ENCODE measurements at places on chromosomes 1 and 21.
A peak's percentile ranks its signal among the peaks of the same experiment; 100 is the strongest.

DNA sequence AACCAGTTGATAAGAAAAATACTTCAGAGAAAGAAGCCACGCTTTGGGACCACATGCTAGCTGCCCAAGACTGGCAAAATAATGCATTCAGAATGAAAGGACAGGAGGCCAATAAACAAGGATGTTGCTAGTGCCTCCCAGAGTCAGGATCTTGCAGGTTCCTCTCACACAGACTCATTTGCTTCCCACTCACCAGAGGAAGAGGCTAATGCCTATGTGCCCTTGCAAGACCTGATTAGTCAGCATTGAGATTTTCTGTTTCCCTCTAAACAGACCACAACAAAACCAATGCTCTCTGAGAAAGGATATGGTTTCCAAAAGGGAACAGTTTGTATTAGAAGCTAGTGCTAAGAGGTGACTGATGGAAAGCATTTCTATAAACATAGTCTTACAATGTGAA lies 85.7 kb downstream of the NRDC start:
- no peak for DNase-seq

DNA sequence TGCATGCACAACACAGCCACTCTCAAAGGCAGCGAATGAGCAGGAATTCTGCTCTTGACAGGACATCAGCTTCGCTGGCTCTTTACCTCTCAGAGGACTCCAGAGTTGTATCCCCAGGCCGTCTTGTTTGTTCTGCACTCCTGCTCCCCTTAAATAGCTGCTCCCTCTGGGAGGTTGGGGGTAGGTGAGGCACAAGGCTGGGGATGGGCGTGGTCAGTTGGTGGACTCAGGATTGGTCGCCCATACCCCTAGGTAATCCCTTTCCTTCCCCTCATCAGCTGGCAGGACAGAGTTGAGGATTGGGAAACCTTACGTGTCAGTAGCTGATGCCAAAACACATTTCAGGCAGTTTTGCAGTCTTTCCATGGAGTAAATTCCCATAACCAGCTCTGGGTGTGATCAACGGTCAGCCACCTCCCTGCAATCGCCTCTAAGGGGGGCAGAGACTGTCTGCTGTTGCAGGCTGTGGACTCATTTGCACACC lies at the start of gene PLA2G2A:
PLA2G2A (minus strand) TSS at position 125 of the 484 bp plus-strand sequence. CDS start 845 bp downstream, outside the sequence.
- DNase-seq, result no peak

DNA sequence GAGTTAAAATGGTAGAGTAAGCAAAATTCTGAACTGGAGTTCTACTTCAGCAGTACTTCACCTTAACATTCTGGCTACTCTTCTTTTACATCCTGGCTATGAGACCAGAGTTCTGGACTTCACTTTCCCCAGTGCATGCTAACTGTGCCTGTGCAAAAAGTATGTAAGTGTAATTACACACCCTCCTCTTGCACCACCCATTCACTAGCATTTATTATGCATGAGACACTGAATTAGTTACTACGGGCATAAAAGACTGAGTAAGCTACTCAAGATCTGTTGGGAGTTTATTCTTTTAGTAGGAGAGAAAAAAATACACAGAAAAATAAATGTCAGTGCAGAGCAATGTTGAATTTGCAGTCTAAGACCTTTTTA lies 87.2 kb downstream of the GIPC2 start:
- DNase-seq, result no peak

DNA sequence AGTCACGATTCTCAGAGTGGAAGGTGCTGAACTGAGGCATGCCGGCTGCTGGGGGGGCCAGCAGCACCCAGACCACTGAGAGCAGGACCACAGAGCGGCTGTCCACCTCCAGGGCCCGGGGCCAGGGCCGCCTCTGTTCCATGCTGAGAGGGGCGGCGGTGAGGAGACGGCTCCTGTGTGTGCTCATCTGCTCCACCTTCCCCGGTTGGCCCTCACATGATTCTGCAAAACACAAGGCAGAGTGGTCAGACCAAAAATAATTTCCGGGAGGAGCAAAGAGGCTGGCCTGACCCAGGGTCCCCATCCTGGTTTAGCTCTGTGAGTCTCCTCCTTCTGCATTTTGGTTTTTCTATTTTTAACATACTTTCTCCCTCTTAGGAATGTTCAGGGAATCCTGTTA lies 26.4 kb downstream of the PLXNA2 start:
- DNase-seq, result no peak

GRCh38 chr21:44524414-44525371 lies 15.3 kb downstream of the KRTAP10-1 start:
- DNase-seq, result no peak

- no peak for DNase-seq
Measured at GRCh38 chr1:208476846-208477170, 232.6 kb upstream of the PLXNA2 start.

GRCh38 chr1:221087919-221088318 lies 208.7 kb downstream of the HLX start:
- DNase-seq, result no peak

DNA sequence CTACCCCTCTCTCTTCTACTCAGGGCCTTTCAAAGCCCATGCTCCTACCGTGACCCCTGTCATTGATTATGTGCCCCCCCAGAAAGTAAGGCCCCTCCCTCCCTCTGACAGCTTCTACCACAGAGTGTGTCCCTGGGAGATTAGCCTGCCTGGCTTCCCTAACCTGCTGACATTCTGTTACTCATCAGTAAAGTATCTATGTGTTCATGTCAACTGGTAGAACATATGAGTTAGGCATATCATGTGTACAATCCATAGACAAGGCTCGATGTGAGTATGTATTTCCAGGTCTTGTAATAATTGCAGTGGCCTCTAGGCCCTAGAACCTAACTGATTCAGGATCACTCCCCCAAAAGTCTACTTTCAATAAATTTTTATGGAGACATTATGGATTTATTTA lies 120.0 kb downstream of the GIPC2 start:
- DNase-seq, result no peak

DNA sequence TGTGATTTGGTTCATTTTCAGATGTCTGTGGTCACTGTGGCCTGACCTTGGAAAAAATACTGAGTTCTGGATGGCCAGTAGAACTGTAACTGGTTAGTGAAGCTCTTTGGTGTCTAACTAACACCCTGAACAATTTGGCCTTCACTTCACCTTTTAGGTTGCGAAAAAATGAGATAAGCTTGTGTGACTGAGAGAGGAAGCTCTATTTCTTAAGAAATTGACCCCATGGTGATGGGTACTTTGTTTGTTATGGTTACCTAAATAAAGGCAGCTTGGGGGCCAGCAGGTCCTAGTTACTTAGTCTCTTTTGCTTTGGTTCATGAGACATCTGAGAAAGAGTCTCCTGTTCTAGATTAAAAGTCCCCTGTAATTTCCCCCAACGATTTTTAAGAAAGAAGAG lies 181.6 kb downstream of the ZNF326 start:
- DNase-seq, result no peak

- no peak for DNase-seq
Measured at GRCh38 chr1:229848752-229849677, 218.0 kb upstream of the GALNT2 start.

- no peak for DNase-seq
Measured at GRCh38 chr1:94385308-94385929, 32.8 kb upstream of the ABCD3 start.

- DNase-seq, result no peak
Measured at GRCh38 chr1:152108882-152109222, 6.4 kb downstream of the TCHH start.

DNA sequence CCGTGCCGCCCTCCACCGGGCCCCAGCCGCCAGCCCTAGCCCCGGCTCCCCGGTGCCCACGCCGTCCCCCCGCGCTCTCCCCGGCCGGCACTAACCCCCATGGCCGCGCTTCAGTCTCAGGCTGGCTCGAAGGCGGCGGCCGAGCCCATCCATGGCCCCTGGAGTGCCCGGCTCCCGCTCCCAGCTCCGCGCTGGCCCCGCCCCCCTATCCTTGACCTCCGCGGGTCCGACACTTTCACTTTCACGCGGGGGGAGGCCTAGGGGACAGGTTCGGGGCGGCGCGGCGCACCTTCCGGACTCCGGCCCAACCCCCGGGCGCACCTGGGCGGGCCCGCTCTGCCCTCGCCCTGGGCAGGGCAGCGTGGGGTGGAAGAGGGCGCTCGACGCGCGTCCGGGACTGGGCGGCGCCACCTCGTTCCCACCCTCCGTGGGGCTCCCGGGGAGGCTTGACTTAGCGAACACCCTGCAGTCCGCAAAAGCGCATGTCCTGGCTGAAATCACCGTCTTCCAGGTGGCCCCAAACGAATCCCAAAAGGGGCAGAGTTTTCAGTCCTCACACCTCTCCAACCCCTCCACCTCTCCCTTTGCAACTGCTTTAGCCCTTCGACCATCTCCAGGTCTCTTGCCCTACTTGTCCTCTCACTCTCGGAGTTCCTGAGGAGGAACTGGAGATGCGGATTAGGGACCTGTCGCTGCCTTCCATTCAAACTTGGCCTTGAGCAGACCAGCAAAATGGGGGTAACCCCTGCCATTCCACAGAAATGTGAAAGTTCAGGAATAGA lies 3.9 kb upstream of the DENND2D start:
- peak; percentile 43 for DNase-seq

DNA sequence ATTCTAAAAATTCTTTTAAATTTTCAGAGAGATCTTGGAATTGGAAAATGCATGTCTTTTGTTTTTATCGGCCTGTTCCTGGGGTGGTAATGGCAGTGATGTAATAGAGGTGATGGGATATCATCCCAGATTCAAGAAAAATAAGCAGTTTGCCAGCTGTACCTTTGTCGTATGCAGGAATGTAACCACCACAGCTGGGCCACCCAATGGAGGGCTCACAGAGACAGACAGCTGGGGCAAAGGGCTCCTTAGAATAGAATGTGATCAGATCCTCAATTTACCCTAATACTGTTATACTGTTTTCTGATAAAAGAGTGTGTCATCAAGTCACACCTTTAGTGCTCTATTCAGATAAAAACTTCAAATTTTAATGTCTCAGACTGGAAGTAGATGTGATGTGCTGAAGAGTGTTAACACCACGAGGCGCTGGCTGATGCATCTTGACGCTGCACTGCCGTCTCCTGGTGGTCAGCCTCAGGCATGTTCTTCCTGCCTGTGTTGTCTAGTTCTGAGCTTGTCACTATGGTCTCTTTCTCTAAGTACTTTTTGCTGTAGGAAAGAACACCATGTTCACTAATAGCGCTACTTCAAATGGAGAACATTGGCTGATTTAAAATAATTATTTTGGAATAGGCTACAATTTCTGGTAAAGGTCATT lies 78.8 kb downstream of the C1orf21 start:
- no peak for DNase-seq

DNA sequence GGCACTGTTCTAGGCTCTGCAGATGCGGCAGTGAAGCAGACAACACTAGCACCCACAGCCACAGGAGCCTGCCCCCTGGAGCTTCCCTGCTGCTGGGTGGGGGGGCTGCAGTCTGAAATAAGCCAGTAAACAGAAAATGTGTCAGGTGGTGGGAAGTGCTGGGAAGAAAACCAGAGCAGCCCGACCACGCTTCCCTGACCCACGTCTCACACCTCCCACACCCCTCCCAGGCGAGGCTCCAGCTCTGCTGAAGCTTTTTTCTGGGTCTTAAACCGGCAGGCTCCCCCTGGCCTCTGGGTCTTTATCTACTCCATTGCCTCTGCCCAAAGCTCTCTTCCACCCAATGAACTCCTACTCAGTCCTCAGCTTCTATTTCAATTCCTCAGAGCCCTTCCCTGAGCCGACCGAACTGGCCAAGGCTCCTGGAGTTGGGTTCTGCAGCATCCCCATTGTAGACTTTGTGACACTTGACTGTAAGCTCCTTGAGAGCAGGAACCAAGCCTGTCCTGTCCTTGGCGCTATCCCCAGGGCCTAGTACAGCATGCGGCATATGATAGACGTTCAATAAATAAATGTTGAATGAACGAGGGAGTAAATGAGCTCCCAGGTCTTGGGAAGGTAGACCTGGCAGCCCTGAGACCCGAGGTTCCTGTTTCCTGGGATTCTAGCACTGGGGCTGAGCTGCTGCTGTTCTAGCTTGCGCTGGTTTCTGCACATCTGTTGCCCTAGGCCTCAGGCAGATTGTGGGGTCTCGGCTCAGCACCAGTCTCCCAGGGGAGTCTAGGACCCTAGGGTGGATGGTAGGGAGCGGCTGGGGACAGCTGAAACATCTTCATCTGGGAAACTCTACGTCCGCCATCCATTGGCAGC lies 18.4 kb downstream of the MIIP start:
- no peak for DNase-seq

- no peak for DNase-seq
Measured at GRCh38 chr1:3593334-3593733, 18.0 kb downstream of the MEGF6 start.

DNA sequence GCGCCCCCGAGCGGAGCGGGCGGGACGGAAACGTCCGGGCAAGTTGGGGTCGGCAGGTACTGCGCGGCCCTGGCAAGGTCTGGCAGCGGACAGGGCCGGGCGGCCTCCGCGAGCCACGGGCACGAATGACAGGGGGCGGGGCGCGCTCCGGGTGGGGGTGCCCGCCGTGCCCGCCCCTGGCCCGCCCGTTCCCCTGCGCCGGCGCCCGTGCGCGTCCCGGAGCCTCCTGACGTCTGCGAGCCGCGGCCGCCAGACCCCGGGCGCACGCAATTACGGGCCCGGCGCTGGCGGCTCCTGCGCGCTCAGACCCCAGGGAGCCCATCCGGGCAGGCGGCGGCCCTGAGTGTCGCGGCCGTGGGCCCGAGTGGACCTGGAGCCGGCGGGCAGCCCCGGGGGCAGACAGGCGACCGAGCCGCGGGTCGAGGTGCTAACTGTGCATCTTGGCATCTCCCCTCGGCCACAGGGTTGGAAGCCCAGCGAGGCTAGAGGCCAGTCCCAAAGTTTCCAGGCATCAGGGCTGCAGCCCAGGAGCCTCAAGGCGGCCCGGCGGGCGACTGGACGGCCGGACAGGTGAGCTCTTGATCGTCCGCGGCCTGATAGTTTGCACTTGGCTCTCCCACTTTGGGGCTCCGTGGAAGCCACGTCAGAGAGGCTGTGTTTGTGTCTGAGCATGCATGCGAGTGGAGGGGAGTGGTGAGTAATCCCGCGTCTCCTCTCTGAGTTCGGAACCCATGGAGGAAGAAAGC lies 918 bp downstream of the MIB2 start:
- DNase-seq, result peak; percentile 64

GRCh38 chr1:227941509-227942020 lies 6.2 kb downstream of the WNT9A start:
- DNase-seq, result no peak

- no peak for DNase-seq
Measured at GRCh38 chr1:230125141-230125540, 58.1 kb downstream of the GALNT2 start.

DNA sequence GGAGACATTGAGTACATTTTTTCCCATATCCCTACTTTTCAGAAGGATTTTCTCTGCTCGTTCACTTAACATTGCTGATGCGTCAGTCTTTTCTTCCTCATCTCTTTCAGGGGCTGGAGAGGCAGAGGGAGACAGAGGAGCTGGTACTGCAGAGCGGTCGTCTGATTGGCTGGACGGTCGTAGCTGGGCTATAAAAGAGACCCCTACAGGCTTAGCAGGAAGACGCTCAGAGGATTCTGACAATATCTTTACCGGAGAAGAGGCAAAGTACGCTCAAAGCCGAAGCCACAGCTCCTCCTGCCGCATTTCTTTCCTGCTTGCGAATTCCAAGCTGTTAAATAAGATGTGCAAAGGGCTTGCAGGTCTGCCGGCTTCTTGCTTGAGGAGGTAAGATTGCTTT lies at the start of gene RGS4:
RGS4 (plus strand) TSS at position 220 of the 400 bp plus-strand sequence; CDS start at position 344, 124 bp downstream.
- no peak for DNase-seq
